ENCODE measurements at places on chromosomes 1 and 21.

- no peak for ATAC-seq
Measured at GRCh38 chr21:37164742-37165141, 91.7 kb downstream of the TTC3 start.

DNA sequence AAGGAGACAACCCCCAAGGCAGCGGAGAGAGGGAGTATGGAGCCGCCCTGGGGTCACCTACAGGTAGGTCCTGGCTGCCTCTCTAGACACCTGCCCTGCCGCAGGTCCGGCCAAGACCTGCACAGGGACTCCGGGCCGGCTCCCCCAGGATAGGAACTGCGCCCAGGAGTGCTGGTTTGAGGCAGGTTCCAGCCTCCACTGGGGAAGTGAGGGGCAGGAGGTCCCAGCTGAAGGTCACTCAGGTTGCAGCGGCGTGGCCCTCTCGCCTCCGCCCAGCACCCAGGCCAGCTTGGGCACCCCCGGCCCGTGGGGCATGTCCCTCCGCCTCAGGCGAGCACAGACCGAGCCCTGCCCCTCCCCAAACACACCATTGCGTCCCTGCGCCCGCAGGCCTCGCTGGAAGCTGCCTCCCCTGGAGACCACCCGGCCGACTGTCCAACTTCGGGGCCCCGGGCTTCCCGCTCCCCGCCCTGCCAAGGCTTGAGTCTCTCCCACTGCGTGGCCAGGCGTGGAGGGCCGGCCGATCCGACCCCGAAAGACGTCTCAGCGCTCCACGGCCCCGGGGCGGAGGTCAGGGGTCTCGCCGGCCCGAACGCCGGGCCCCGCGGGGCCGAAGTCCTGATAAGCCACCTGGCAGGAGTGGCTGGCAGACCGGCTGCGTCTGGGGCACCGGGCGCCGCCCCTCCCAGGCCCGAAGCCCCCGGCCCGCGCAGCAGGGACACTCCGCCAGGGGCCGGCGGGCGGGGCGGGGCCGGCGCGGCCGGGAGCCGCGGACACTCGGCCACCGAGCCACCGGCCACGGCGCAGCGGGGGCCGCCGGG, 1.4 kb upstream of the SKI start:
- ATAC-seq: peak; percentile 1

GRCh38 chr1:91752324-91752723, 133.6 kb downstream of the TGFBR3 start:
- no peak for ATAC-seq

GRCh38 chr1:172380441-172381244, 39.8 kb upstream of the C1orf105 start:
- ATAC-seq: no peak

DNA sequence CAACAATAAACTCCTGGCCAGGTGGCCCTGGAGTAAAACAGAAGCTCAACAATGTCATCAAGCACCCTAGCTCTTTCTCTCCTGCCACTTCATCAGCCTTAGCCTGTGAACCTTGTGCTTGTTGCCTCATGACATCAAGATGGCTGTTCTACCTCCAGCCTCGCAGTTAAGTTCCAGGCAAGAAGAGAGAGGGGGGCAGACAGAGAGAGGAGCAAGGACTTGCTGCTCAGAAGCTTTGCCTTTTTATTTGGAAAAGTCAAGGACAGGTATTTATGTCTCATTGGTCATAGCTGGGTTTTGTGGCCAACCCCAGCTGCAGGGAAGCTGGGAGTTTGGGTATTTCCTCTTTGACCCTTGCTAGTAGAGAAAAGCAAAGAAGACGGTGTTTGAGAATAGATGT, 60.3 kb upstream of the GADD45A start:
- no peak for ATAC-seq

- ATAC-seq: peak; percentile 86
Measured at GRCh38 chr1:118253053-118253915, 68.3 kb upstream of the SPAG17 start.

DNA sequence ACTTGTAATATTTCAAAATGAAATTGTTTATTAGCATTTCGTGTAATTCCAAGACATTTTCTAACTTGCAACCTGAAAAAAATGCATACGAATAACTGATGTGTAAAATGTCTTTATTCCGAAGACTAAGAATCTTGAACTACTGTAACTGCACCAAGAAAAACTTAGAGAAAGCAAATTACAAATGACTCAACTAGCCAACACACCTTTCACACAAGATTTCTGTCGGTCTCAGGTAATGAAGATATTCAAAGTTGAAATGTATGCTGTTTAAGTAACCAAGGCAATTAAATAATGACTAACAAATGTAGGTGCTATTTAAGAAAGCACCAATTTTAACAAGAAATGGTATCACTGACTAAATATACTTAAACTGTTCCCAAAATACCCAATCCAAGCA, 2.1 kb downstream of the CLSTN1 start:
- no peak for ATAC-seq

GRCh38 chr21:41766883-41767605, at the start of gene RIPK4:
Gene RIPK4 (minus strand): TSS chr21:41767052. CDS start chr21:41767041, 11 bp downstream.
- peak; percentile 66 for ATAC-seq
